Foreskin fibroblast (primary cell): ENCODE measurements at places on chromosomes 12 and 14.

DNA sequence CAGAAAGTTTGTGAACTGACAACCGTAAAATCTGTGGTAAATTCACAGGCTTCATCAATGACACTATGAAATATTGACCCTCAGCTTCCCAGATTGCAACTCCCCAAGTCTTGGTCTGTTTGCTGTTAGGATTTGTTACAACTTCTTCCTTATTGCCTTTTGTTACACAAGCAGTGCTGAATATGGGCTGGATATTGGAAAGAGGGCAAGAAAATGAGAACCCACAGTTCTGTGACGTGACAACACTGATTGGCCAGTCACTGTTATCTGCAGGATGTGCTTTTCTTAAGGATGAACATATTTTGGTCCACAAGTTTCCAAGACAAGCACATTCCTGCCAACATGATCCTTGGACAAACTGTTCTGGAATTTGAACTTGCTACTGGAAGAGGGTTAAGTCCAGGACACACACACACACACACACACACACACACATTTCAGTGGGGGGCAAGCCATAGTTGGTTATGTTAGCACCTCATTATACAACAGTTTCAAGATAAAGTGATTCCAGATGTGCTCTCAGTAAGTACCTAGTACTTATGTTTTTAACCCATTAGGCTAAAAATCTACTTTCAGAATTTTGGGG lies 16.6 kb upstream of the SLC38A2 start:
- peak; percentile 96 for DNase-seq

- no peak for DNase-seq
Measured at GRCh38 chr14:21300892-21301291, 21.0 kb downstream of the RPGRIP1 start.

- DNase-seq: no peak
Measured at GRCh38 chr14:69046476-69046860, 67.4 kb upstream of the ACTN1 start.

GRCh38 chr14:54660604-54661111 lies 93.7 kb downstream of the SAMD4A start:
- DNase-seq: no peak

GRCh38 chr12:104959335-104959841 lies 1.3 kb upstream of the SLC41A2 start:
- DNase-seq: peak; percentile 49

GRCh38 chr12:9066755-9067423 lies 48.8 kb downstream of the A2M start:
- DNase-seq: no peak

DNA sequence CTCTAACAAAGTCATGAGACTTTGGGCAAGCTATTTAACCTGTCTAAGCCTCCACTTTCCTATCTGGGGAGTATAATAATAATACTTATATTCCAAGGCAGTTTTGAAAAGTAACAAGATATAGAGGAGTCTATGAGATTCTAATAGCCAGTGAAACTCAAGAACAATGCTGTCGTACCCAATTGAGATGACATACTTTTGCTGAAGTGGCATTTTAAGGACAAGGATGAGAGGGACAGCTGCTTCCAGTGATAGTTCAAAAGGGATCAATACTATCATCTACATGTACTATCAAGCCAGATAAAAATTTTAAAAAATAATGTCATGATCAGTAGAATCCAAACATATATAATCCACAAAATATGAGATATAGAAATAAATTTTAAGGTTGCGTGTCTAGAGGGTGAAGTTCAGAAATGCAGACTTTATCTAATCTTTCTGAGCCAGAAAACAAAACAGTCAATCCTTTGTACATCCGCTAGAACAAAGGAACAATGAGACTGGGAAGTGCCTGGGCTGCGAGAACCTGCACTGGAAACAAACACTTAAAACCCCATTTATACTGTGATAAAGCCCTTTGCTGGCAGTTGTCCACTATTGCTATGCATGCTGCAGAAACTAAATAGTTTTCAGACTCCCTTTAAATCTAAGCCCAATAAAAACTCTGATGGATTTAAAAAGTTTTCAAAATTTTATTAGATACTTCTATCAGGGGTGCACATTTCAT lies 38.6 kb downstream of the PTPRB start:
- no peak for DNase-seq

DNA sequence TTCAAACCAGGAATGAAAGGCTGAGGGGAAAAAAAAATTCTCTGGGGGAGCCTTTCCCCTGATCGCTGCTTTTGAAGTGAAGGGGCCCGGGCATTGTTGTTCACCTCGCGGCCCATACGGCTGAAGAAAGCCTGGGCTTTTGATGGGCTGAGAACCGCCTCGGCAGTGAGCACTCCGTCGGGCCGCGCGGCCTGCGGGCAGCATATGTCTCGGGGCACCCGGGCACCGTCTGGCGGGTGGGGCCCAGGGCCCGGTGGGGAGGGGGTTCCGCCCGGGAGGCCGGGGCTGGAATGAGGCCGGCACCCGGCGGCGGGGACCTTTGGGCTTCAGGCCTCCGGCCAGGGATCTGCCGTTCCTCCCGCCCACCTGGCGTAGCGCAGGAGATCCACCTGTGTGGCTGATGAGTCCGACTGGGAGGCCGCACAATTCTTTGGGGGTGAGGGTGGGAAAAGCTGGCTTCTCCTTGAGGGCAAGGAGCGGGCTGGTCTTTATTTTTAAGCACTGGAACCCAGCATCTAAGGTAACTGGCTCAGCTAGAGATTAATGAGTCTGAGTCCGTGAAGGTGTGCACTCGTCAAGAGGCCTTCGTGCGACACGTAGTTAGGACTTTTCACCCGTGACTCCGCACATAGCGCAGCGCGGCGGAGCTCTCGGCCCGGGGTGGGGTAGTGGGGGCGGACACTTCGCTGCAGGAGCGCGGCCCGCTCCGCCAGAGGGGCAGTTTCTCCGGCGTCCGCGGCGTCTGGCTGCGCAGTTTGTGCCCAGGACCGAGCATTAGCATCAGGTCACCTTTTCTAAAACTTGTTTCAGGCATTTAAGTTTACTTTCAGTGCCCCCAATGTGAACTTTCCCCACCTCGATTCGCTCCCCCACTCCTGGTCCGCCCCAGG lies 10.6 kb downstream of the FOXA1 start:
- DNase-seq: no peak

DNA sequence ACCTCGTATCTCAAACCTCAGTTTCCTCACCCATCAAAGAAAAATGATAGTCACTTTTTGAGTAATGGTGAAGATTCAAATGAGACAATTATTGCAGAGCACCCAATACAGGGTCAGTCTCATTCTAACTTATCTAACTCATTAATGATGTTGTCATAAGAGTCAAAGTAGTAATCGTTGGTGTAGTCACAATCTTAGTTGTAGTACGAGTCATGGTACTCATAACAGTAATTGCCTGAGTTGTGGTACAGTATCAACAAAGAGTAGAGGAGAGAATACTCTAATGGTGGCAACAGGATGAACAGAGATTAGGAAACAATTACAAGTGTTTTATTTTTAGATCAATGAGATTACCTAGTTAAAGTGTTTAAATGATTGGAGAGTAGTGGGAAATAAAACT lies 93.6 kb upstream of the TMTC2 start:
- DNase-seq: no peak

DNA sequence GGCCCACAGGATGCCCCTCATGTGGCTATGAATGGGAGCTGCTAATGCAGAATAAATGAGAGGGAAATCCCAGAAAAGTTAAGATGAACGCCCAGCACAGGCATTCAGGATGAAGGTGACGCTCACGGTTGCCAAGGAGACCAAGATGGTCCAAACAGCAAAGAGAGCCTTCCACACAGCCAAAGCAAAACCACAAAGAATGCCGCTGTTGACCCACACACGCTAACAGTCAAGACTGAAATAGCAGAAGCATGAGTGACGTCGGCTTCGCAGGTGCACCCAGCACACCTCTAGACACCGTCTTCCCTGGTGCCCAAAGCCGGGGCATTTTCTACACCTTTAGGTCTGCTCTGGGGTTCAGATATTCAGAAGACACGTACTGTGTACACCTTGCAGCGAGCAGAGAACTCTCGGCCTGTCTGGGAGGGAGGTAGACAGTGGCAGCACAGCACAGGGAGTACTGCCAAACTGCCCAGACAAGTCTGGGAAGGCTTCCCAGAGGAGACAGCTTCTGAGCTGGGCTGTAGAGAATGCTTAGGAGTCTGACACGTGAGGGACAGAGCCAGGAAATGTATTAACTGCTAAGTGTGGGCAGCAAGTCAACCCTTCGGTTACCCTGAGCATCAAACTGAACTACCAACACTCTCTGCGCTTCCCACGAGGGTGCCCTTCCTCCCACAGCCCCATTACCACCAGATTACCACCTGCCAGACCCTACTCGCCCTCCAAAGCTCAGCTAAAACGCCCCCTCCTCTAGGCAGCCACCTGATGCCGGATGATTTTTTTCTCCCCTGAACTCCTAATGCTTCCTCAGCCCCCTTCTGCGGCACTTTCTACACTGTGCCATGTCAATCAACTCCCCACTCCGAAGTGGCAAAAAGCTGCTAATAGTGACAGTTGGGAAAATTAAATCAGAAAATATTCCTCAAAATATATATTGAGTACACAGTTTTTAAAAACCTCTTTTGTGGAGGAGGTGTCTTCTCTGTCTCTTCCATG lies 50.1 kb downstream of the CCDC88C start:
- DNase-seq: no peak

DNA sequence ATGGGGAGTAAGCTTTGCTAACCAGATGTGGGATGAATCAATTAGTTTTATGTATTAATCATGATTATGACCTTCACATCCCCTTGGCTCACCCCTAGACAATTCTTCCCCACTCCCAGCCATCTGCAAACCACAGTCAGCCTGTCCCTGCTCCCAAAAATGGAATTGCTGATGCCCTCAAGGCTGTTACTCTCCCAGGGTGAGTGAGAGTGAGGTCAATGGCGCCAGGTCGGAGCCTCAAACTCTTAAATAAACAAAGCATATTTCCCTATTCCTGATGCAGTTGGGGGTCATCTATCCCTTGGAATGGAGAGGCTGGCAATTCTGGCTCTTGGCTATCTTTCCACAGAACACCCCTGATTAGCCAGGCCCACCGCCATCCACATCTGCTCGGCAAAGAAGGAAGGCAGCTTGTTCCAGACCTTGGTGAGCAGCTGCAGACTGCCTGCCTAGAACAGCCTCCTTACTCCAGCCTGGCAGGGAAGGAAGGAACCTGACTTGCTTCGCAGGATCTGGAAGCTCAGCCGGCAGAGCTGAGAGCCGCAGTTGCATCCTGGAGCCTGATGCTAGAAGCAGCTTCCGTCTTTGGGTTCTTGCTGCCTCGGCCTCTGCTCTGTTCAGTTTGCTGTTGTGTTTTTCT lies 57.0 kb downstream of the SMUG1 start:
- DNase-seq: no peak

DNA sequence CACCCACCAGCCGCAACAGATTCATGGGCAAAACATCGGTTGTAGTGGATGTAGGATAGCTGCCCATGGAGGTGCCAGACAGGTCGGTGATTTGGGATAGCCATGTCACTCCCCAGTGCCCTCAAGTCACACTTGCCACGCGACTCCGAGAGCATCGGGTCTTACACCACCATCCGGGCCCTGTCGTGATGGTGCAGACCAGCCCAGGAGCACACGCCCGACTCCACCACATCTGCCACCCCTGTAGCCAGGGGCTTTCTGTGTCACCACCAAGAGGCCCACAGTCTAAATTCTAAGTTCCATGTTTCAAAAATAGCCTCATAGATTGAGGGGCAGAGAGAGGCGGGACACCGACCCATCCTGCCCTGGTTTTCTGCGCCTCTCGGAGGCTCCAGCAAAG lies 18.0 kb downstream of the FOXN4 start:
- DNase-seq: no peak

- DNase-seq: no peak
Measured at GRCh38 chr12:122847516-122847836, 12.2 kb downstream of the HIP1R start.

- no peak for DNase-seq
Measured at GRCh38 chr12:120199025-120199424, 1.9 kb downstream of the RPLP0 start.

DNA sequence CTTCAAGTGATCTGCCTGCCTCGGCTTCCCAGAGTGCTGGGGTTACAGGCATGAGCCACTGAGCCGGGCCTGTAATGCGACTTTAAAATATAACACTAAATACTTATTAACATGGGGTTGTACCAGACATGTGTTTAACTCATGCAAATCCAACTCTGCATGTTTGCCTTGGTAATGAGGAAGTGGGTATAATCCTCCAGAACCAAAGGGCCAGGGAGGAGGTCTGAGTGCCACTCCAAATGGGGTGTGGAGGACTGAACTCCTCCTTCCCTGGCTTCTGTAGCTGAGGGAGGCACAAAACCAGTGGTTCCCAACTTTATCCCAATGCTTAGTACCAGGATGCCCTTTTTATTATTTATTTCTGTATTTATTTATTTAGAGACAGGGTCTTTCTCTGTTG lies 61.6 kb upstream of the MED13L start:
- no peak for DNase-seq

DNA sequence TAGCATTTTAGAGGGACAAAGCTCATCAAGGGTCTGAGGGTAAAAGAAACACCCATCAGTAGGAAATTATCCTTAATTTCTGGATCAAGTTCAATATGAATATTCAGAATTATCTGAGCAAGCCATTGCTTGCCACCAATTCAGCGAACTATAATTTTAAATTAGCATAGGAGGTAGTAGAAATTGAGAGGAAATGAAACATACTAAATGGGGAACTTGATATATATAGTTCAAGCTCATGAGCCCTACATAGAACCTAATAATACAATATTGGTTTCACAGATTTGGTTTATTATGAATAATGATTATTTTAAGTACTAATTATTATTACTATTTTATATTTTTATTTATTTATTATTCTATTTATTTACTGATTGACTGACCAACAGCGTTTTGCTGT lies 42.1 kb upstream of the GXYLT1 start:
- no peak for DNase-seq

DNA sequence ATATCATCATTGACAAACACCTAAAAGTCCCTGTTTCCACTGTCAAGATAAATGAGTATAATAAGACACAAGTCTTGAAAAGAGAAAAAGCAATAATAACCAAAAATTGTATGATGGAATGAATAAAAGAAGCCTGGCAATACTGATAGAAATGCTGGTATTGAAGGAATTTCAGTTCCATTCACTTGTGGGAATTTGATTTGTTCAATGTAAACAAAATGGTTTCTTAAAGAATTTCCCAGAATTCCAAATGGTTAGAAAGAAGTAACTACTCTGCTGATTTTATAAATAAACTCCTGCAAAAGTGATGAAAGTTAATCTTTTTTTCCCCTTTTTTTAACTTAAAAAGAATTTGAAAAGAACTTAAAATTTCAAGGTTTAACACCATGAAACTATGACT lies 129.9 kb upstream of the PDZRN4 start:
- no peak for DNase-seq

DNA sequence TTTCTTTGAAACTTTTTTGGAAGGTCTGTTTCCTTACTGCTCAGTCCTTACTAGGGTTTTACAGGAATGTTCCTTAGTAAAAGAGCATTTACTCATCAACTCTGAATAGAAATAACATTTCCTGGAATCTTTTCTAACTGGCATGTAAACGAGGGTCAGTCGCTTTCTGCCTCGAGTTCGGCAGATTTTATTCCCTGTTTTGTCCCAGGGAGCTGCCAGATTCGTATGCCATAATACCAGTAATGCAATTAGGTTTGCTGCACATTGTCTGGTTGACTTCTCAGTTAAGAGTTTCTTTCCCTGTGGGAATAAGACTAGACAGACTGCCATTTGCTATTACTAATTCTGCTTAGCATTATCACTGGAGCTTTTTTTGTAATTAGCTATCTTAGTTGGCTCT lies 91.9 kb downstream of the VRK1 start:
- no peak for DNase-seq

GRCh38 chr12:11067514-11067913 lies 5.4 kb upstream of the TAS2R46 start:
- DNase-seq: no peak

- DNase-seq: no peak
Measured at GRCh38 chr14:36485773-36486172, 34.3 kb downstream of the NKX2-1 start.

- no peak for DNase-seq
Measured at GRCh38 chr12:76417116-76417515, 68.9 kb upstream of the BBS10 start.
